Keratinocyte (primary cell): ENCODE measurements at places on chromosomes 5 and 9. TPM values are rescaled to one million over a fixed set of nuclear protein-coding genes. Genes with fewer than 3 reads are reported as not detected.

SLC45A2 gene
- 0.04 to 0.05 TPM in 2 of 3 replicates, not detected in the other for polyA plus RNA-seq

FGD3 gene
- polyA plus RNA-seq, result 0.21 to 0.61 TPM (median 0.22 TPM) in 3 replicates

DNA sequence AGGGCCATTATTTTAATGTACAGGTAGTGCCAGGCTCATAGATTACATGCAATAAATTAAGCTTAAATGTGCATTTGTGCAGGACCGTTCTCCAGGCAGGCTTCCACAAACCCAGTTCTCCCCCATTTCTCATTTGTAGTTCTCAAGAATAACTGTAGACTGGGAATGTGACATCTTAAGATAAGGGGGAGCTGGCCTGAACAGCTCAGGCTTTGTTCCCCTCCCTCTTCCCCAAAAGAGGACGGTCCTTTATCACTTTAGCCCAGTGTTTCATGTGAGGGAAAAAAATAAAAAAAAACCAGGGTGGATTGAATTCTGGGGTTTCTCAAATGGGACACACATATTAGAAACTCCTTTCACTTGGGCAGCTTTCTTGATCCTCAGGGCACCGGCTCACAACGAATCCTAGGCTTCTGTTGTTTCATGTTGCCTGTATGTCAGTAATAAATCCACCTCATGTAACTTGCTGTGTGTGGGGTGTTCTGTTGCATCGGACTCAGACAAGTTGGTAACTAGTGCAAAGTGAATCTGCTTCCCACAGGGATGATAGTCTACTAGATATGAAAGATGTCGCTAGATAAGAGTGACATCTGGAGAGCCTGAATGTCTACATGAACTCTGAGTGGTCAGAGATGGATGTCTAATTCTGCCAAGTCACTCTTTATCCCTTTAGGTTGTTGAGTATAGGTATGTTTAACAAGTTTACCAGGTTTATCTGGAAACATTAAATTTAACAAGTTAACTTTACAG is 2030.6 kb upstream of the NUDT12 start:
- DNase-seq, result no peak

GPR150 gene
- polyA plus RNA-seq, result 0.07 to 0.08 TPM (median 0.07 TPM) in 3 replicates
